ENCODE measurements at places on chromosomes 1 and 21. TPM values are rescaled to one million over a fixed set of nuclear protein-coding genes. Genes with fewer than 3 reads are reported as not detected.

CATSPERE gene
- total RNA-seq = 1.9 TPM

HRNR gene
- total RNA-seq = not detected

ATP5PO gene
- 159 TPM for total RNA-seq

LCE2A gene
- 1.2 TPM for total RNA-seq

ACTL8 gene
- total RNA-seq = not detected

CITED4 gene
- total RNA-seq = 8.3 TPM
